ENCODE measurements at places on chromosomes 2 and 18.

GRCh38 chr2:120875431-120875830 is 139.8 kb downstream of the GLI2 start:
- DNase-seq = no peak

DNA sequence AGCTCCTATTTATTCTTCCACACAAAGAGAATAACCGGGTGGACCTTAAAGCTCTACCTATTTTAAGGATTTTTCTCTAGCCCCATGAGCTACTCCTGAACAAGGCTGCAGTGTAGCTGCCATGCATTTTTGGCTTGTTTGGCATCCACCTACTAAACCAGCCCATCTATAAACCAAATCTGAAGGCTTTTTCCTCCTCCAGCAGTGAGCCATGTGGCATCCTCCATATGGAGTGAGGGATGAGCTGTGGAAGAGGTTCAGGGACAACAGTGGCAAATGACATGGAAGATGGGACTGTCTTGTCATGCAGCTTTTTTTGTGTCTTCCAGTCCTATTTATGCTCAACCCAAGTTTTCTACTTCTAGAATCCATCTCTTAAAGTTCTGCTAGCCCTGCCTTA is 100.2 kb downstream of the GALNT3 start:
- no peak for DNase-seq

DNA sequence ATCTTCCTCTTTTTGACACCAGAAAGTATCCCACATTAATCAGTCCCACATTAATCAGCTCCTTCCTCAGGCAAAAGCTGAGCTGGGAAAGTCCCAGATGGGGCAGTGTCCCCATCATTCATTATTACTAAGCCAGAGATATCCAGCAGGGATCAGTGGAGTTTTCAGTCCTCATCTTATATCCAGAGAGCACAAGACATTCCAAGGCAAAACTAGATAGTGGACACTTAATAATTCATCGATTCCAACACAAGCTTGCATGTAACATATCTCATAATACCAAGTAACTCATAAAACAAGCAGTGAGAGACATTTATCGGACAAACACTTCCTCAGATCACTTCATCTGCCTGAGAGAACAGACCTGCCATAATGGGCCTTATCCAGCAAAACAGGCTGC is 53.1 kb downstream of the MCFD2 start:
- no peak for DNase-seq

DNA sequence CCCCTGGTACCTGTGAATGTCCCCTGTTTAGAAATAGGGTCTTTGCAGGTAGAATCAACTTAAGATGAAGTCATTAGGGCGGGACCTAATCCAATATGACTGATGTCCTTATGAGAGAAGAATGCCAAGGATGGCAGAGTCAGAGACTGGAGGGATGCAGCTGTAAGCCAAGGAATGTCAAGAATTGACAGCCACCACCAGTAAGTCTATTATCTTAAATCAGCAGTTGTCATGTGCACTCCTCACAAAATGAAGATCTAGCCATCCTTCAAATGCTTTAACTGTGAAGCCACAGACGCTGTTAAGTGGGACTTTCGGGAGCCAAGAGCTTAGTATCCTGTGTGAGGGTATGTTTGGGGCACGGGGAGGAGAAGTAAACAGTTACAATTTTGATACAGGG is 83.2 kb downstream of the ITGA4 start:
- DNase-seq = no peak

DNA sequence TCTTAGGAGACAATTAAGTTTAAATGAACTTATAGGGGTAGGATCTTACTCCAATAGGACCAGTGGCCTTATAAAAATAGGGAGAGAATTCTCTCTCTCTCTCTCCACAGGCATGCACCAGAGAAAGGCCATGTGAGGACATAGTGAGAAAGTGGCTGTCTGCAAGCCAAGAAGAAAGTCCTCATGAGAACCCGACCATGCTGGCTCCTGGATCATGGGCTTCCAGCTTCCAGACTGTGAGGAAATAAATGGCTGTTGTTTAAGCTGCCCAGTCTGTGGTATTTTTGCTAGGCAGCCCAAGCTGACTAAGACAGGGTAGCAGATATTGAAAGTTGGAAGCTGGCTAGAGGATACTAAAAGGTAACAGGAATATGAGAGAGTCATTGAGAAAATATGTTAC is 454.0 kb downstream of the NBAS start:
- DNase-seq = no peak

DNA sequence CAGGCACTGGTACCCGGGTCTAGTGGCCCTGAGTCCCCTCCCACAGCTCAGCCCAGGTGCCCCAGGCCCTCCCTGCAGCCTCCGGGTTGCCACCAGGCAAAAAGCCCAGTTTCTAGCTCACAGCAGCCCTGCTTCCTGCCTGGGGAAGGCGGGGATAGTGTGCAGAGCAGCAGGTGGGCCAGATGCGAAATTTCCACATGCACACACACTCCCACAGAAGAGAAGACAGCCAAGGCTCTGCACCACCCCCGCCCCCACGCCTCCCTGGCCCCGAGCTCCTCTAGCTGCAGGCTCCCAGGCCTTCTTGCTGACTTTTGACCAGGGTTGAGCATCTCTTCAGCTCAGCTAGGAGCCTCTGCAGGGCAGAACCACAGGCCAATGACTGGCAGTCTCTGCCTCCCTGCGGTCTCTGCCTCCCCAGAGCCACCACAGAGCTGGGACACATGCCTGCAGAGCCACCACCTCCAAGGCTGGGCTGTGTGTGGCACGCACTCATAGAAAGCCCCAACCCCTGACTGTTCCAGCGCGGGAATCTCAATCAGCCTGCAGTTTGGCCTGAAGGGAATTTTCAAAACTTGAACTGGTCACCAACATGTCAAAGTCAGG is 7.2 kb downstream of the SLC66A2 start:
- DNase-seq = no peak

GRCh38 chr2:20208476-20208859 is 16.5 kb downstream of the SDC1 start:
- no peak for DNase-seq

- no peak for DNase-seq
Observed at GRCh38 chr2:28137221-28137620, 246.7 kb downstream of the BABAM2 start.

GRCh38 chr2:98892871-98893270 is 43.2 kb downstream of the CRACDL start:
- no peak for DNase-seq

- no peak for DNase-seq
Observed at GRCh38 chr2:76975752-76976151, 546.4 kb downstream of the LRRTM4 start.

DNA sequence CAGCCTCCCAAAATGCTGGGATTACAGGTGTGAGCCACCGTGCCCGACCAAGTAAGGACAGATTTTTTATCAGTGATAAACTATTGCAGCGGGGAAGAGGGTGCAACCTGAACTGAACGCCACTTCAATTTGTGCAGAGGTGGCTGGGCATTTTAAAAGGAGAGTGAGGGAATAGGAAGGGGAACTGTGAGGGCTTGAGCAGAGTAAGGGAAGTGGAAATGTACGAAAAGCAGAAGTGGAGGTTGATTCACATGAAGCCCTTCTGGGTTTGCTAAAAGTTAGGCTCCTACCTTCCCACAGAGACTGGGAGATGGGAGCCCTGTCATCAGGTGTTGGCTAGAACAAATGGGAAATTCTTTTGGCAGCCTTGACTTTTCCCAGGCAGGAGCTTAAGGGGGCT is 6.1 kb downstream of the STK11IP start:
- DNase-seq = no peak

- no peak for DNase-seq
Observed at GRCh38 chr2:134433469-134433868, 179.6 kb downstream of the MGAT5 start.
